GM13976 (cell line): ENCODE measurements at places on chromosomes 5 and 9.

GRCh38 chr9:112176524-112176923 is 1.4 kb upstream of the SUSD1 start:
- DNase-seq: no peak

DNA sequence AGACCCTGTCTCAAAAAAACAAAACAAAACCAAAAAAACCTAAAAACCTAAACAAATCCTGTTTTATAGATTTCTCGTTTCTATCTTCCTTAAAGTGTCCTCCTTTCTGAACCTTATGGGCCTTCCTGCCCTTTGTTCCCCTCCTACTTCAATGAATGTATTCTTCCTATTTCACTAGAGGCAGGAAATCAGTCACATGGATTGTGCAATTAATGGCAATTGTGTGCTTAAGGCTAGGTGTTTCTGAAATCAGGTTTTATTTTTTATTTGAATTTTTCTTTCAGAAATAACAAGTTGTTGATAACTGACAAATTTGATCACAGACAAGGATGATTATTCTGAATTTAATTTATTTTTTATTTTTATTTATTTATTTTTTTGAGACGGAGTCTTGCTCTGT is 220.6 kb upstream of the SEMA6A start:
- no peak for DNase-seq

GRCh38 chr9:71253011-71253410 is 131.6 kb upstream of the TRPM3 start:
- DNase-seq: no peak

- no peak for DNase-seq
Observed at GRCh38 chr5:30890377-30890776, 303.1 kb upstream of the CDH6 start.

GRCh38 chr5:36158144-36158543 is 6.2 kb downstream of the SKP2 start:
- DNase-seq: no peak

DNA sequence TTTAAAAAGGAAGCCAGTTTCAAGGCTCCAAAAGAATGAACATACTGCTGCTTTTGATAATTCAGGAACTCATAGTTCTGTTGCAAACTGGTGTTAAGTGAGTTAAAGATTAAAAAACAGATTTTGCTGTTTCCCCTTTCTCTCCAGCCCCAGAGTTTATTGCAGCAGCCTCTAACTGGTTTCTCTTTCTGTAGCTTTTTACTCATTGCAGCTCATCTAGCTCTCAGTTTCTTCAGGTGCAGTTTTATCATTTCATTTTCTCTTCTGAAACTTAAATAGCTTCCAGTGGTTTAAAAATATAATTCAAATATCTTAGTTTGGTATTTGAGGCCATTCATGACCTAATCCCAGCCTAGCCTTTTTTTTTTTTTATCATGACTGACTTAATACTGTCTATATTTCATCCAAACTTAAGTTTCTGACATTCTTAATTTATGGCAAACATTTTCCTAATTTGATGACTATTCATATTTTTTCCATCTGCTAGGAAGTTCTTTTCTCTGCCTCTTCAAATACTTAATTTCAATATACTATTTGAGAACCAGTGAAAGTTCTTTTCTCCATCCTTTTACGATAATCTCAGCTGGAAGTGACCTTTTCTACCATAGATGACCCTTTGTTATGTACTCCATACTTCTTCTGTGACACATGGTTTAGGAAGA is 252.7 kb upstream of the GRIA1 start:
- DNase-seq: no peak

DNA sequence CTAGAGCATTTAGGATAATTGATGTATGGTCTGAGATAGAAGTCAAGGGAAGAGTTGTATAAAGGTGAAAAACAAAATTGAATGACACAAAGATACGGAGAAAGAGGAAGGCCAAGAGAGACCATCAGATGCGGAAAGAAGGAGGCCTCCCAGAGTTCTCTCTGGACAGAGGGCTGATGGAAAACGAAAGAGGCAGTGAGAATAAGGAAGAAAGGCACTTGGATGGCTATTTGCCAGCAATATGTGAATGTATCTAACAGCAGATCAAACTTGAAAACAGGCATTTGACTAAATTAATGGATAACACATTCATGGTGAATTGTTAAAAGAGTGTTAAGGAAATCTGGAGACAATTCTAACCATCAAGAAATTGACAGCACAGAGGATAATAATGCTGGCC is 2.4 kb upstream of the DOCK8 start:
- no peak for DNase-seq
